ENCODE measurements at places on chromosomes 3 and 15.

DNA sequence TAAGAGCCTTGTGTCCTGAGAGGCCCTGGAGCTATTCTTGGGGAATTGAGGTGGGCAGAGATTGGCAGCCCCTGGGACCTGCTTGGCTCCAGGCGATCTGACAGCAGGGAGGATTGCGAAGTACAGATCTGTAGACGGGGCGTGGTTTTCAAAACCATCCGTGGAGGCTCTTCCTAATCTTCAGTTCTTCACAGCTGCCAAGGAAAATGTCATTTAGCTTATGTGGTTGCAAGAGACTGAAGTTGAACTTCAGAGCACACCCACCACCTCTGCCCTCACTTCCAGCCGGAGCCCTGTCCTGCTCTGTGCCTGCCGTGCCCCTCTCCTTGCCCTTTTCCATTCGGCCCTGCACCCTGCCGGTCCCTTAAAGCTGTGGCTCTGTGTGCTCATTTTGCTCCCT, 12.9 kb downstream of the NISCH start:
- no peak for DNase-seq

- no peak for DNase-seq
Observed at GRCh38 chr3:44970926-44971490, 5.0 kb downstream of the ZDHHC3 start.

DNA sequence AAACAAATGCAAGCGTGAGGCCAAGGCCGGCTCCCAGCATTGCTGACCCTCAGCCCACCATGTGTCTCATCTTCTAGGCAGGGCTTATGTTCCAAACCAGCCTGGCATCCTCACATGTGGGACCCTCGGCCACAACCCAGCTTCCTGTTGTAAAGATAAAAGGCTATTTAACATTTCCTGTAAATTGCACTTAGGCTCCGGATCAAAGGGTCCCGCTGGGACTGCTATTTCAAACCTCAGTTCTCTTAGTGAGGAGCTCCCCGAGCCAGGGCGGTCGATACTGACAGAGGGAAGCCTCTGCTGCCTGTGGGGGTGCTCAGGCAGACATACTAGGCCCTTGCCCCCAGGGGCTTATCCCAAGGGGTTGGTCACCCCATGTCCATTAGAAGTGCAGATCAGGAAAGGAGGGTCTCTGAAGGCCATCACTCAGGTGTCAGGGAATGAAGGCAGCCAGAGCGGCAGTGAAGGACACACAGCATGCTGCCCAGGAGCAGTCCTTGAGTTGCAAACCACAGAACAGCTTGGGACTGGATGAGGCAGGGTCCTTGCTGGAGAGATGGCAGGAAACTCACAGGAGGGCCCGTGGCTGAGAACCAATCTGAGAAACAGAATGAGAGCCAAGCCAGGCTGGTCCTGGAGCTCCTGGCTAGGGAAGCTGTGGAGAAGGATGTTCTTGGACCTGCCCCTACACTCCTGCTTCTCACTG, 239.9 kb downstream of the TLE3 start:
- DNase-seq, result no peak

DNA sequence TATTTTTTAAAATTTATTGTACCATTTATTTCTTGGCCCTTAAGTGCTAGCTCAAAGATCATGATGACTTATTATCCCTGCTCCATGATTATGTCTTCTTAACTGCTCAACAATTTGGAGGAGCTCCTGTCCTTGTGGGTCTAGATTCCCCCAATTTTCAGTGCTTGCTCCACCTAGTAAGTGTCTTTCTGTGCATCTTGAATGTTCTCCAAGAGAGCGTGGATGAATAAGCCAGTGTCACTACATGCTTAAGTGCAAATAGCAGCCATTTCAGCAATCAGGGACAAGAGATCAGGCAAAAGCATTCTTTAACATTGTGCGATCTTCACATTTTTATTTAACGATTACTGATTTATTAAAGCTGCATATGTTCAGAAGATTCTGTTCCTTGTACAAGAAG, 99.4 kb downstream of the ALCAM start:
- DNase-seq, result no peak

DNA sequence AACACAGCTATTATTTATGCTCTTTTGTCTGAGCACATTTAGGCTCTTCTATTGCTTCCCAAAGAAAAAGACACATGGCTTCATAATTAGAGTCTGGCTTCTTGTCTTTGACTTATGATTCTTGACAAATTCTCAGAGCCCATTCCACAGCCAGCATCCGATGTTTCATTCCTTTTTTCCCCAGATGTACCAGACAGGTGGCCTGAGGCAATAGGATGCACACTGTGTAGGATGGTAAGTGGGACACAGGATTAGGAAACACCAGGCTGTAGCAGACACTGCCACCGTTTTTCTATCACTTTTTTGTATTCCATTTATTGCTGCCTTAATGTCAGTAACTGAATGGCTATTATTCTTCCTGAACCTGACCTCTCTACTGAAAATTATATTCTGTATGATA, 188.9 kb upstream of the CDIN1 start:
- DNase-seq, result no peak

- DNase-seq, result no peak
Observed at GRCh38 chr3:127020543-127020942, 37.6 kb downstream of the PLXNA1 start.

DNA sequence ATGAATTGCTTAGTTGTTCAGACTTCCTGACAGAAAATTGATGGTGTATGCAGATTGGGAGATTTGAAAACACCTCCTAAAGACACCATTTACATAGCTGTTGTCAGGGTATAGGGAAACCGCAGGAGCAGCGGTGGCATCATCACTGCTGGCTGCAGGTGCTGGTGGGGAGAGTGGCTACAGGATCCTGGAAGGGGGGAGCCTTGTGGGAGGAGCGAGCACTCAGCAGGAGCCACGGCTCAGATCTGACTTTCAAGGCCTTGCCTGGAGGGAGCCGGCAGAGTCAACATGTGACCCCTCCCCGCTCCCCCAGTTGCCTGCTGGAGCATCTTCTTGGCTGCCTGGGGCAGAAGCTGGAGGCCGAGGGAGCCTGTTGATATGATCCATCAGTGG, 26.1 kb downstream of the EDEM1 start:
- no peak for DNase-seq

DNA sequence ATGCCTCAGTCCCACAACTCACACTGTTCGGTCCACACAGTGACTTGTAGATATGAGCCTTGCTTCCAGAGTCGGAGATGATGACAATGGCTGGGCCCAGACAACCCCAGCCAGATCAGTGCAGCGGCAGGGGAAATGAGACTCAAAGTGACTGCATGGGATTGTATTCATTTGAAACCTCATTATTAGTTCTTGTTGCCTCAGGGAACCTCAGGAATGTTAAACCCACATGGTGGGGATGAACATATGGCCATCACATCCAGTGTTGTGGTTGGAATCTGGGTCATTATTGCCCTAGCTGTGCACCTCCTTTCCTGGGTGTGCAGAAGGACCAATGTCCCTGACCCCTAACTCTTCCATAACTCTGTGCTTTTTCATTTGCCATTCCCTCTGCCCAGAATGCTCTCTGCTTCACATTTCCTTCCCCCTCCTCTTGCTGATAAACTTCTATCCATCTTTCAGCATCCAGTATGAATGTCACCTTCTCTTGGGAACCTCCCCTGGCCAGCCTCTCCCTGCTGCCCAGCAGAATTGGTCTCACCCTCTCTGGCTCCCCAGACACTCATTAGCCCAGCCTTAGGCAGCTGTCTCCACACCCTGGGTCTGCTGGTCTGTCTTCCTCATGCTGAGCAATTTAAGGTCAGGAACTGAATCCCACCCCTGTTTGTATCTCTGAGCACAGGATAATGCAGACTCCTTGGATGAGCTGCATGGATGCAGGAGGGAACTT, 67.0 kb upstream of the TNFAIP8L3 start:
- DNase-seq, result no peak

GRCh38 chr15:54618120-54618519, 578.6 kb downstream of the RSL24D1 start:
- DNase-seq, result no peak

- no peak for DNase-seq
Observed at GRCh38 chr3:15023719-15024118, 41.4 kb downstream of the MRPS25 start.

DNA sequence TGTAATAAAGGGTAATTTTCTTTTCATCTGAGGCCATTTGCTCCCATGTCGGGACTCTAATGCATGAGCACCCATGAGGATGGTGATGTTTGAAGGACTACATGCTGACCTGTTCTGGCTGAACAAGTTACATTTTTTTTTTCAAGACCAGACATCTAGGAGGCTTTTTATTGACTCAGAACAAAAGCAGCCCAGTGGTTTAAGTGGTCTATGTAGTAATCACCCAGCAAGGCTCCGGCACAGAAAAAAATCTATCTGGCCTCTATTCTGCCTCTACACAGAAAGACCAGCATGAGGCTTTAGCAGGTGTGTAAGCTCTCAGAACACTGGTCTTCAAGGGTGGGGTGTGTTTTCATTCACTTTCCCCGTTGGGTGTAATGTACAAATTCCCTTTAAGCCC, 95.1 kb upstream of the ZBED2 start:
- no peak for DNase-seq

GRCh38 chr15:77035999-77036471, 34.9 kb downstream of the TSPAN3 start:
- DNase-seq, result no peak

DNA sequence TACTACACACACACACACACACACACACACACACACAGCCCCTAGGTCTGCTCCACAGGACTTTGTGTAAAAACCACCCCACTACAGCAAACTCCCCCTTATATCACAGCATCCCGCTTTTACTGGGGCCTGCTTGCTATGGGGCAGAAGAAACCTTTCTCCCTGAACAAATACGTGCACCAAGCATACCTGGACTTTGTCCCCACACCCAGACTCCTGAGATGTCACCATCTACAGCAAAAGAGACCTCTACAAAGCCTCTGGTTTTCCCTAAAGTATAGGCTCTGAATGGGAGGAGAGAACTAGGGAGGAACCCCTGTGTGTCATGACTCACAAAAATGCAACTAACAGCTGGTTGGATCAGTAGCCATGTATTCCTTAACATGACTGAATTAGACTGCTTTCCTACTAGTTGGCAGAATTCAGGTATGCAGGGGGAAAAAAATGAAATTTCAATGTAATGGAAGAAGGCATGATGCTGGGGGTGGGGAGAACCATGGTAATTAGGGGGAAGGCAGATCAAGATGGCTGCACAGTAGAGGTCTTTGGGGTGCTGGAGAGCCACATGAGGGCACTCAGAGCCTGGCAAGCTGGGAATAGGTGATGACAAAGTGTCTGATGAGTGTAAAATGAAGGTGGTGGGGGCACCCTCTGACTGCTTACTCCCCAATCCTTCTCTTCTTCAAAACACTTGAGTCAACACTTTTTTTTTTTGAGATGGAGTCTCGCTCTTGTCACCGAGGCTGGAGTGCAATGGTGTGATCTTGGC, 45.9 kb downstream of the DAPK2 start:
- DNase-seq, result no peak

DNA sequence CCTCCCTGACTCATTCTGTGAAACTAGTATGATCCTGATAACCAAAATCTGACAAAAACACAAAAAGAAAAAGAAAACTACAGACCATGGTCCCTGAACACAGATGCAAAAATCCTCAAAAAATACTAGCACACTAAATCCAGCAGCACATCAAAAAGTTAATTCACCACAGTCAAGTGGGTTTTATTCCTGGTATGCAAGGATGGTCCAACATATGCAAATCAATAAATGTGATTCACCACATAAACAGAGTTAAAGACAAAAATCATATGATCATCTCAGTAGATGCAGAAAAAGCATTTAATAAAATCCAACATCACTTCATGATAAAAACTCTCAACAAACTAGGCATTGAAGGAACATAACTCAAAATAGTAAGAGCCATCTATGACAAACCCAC, 12.8 kb downstream of the SAXO2 start:
- DNase-seq, result no peak

DNA sequence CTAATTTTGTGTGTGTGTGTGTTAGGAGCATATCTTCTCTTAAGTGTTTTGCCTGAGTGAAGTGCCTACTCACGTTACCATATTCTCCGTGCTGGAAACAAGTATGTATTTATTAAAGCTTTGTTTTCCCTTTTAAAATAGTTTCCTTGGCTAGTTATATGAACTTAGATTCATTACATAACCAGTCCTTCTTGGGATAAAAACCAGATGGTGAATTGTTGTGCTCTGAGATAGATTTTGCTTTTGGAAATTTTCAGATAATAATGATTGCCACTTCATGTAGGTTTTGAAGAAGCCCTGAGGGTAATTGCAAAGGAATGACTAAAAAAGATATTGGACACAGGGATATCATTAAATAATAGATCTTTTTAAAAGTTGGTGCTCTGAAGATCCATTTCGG, 390.2 kb upstream of the SGO1 start:
- no peak for DNase-seq

- DNase-seq, result no peak
Observed at GRCh38 chr15:80957556-80957955, 32.1 kb downstream of the MESD start.

GRCh38 chr15:68368731-68369435, 63.1 kb downstream of the ITGA11 start:
- no peak for DNase-seq

- DNase-seq, result no peak
Observed at GRCh38 chr15:78838489-78838888, 27.2 kb upstream of the ADAMTS7 start.

DNA sequence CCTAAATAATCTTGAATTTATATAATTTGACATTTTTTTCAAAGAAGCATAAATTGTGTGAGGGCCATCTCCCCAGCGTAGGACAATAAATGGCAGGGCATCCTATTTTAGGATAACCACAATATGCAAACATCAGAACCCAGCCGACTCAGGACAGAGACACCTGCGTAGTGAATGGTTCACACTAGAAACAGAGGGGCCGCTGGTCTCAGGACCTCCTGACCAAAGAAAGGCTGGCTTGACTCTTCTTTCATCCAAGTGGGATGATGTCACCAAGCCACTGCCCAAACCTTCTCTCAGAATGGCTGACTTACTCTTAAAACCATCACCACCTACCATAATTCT, 162.1 kb downstream of the FOXP1 start:
- DNase-seq, result no peak

GRCh38 chr3:55813268-55814097, 326.4 kb upstream of the WNT5A start:
- no peak for DNase-seq

GRCh38 chr3:53805463-53806159, 40.6 kb downstream of the CHDH start:
- DNase-seq, result no peak

GRCh38 chr3:4394048-4394447, 73.0 kb downstream of the SUMF1 start:
- no peak for DNase-seq

GRCh38 chr3:136750209-136750896, 1.8 kb downstream of the STAG1 start:
- no peak for DNase-seq

- peak; percentile 68 for DNase-seq
Observed at GRCh38 chr15:70512772-70513362, 250.5 kb downstream of the UACA start.

GRCh38 chr3:127955728-127956127, 40.7 kb downstream of the KBTBD12 start:
- no peak for DNase-seq

All from SK-N-DZ (cell line).